ENCODE measurements at places on chromosomes 1 and 21.
A peak's percentile ranks its signal among the peaks of the same experiment; 100 is the strongest.

- no peak for DNase-seq
Observed at GRCh38 chr1:7402548-7402850, 368.6 kb upstream of the VAMP3 start.

DNA sequence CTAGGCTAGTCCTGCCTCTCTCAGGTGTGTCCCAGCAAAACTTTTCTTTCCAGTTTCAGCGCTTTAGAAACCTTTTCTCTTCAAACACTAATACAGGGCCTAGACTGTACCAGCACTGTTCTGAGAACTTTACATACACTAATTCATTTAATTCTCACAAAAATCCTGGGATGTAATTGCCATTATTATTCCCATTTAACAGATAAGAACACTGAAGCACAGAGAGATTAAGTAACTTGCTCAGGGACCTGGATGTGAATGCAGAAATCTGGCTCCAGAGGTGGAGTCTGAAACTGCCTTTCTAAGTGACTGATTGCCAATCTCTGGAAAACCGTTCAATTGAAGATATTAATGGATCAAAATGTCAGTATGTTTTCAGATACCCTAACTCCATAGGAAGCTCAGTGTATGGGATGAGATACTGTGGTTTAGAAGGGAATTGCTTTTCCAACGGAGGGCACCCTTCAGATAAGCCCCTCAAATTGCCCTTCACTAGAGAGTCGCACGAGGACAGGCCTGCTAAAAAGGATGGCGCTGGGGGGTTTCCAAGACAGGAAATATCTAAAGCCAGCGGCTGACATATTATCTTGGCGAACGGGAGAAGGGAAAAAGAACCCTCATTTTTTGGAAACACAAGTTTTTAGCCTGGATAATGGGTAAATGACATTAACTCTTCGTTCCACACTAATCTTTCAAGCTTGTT, 698 bp upstream of the UCK2 start:
- DNase-seq, result no peak

- no peak for DNase-seq
Observed at GRCh38 chr1:53594391-53595180, 135.4 kb downstream of the DMRTB1 start.

- no peak for DNase-seq
Observed at GRCh38 chr1:15691434-15692032, 7.4 kb downstream of the PLEKHM2 start.

GRCh38 chr1:223547316-223548114, 118.0 kb downstream of the CAPN8 start:
- DNase-seq, result no peak

DNA sequence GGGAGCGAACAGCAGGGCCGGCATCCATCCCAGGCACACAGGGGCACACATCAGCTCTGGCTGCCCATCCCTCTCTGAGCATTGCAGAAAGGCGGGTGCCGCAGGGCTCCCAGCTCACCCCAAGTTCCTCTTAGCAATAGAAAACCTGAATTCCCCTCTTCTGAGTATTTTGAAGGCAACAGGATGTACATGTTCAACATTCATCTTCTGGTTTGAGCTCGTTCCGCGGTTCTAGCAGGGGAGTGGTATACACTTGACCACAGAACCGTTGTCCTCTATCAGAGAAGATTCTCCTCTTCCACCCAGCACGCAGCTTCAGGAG, 23.6 kb downstream of the ACTA1 start:
- no peak for DNase-seq

GRCh38 chr1:157994704-157995582, 1.5 kb downstream of the KIRREL1 start:
- no peak for DNase-seq

- DNase-seq, result no peak
Observed at GRCh38 chr1:94856868-94857267, 36.7 kb downstream of the SLC44A3 start.

DNA sequence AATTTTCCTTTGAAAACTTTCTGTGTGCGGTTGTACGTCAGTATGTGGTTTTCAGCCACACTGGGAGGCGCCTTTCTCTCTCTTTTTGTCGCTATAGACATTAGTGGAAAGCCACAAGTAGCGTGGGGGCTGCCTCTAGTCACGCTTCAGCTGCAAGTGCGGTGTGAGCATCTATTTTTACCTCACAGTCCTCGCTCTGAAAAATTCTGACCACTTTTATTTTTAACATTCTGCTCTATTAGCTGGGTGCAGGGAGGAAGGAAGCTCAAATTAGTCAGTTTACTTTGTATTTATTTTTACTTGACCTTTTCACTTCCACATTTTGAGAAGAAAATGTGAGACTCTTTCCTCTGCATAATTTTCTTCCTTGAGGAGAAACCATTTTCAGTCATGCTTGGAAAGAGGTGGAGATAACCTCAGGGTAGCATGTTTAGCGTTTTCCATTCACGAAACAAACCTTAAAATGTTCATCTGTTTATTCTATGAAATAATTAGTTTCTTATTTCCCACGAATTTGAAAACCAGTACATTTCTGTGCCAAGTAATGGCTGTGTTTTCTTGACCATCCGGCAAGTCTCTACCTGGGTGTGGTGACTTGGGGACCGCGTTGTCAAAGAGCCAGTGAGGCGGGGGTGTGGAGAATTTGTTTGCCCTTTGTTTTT, 35.6 kb downstream of the ADARB1 start:
- peak; percentile 44 for DNase-seq

GRCh38 chr1:232300466-232300865, 329.5 kb downstream of the SIPA1L2 start:
- DNase-seq, result no peak

GRCh38 chr1:94799206-94799605, 21.0 kb upstream of the SLC44A3 start:
- no peak for DNase-seq

DNA sequence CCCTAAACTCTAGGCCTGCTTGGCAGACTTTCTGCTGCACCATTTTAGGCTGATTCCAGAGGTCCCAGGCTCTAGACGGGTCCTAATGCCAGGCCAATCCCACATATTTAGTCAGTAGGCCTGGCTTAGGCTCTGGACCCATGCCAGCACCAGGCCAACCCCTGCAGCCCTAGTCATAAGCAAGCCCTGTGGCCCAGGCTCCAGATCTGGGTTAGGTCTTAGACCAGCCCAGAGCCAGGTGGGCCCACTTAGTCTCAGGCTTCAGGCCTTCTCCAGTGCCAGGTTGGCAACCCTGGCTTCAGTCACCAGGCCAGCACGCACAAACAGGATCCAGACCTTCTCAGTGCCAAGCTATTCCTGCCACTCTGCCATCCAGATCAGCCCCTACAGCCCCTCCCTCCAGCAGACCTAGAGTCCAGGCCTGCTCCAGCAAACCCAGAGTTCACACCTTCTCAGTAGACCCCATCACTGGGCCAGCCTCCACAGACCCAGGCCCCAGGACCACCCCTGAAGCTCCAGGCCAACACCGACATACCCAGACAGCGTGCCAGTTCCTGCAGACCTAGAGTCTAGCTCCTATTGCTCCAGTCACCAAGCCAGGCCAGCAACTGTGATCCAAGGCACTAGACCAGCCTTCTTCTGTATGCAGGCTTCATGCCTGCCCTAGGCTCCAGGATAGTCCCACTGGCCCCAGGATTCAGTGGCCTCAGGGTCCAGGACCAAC, 467.6 kb downstream of the RWDD3 start:
- no peak for DNase-seq

DNA sequence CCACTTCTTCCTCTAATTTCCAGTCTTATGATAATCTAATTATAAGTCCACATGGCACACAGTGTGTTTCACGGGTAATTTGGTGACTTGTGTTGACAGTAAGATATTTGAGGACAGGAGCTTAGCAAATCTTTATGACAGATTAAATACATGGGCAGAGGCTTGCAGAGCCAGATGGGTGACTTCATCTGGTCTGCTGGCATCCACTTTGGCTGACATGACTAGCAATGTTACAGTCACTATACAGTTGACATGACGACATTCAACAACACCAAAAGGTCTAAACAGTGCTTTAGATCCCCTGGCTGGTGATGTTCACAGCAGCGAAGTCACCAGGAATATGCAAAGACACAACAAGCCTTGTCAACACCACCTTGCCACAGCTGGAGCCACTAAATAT, 147.2 kb downstream of the ETS2 start:
- no peak for DNase-seq

DNA sequence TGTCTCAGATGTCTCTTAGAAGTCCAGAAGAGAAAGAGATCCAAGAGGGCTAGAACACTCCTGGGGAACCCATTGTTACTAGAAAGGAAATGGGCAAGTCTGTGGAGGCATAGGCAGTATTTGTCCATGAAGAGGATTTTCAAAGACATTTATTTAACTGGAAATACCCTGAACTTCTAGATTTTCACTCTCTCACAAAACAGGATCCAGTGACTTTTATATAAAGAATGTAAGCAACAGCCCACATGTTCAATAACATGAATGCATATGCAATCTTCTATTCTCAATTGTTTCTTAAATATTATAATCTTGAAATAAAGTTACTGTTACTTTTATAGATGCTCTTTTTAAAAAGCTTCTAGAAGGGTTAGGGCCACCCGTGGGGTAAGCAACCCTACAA, 53.4 kb downstream of the TBX15 start:
- no peak for DNase-seq

DNA sequence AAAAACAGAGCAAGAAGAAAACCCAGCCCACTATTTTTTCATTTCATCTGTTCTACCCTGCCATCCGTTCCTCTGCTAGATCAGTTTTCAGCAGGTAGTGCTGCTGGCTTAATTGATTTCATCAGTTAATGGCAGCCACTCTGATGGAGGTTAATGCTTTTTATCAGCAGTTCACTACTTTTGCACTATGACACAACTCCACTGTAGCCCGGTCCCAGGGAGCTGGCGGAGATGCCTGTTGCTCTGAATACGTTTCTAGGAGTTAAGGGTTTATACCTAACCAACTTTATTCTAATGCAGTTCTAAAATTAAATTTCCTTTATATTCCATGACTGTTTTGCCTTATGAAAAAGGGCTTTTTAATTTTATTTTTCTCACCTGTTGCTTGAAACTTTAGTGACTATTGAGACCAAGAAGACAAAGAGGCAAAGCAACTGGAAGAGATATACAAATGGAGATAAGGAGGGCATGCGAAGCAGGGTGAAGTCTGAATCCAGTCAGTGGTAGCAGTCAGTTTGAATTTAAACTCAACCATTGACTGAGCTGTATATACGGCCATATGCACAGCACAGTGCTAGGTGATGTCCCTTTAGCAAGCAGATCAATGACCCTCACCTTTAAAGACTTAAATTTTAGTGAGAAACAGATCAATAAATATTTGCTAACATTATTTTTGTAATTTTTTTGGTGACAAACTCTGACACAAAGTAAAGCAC, 477.9 kb downstream of the LMO4 start:
- DNase-seq, result no peak

- no peak for DNase-seq
Observed at GRCh38 chr21:26280775-26281174, 110.2 kb upstream of the APP start.

DNA sequence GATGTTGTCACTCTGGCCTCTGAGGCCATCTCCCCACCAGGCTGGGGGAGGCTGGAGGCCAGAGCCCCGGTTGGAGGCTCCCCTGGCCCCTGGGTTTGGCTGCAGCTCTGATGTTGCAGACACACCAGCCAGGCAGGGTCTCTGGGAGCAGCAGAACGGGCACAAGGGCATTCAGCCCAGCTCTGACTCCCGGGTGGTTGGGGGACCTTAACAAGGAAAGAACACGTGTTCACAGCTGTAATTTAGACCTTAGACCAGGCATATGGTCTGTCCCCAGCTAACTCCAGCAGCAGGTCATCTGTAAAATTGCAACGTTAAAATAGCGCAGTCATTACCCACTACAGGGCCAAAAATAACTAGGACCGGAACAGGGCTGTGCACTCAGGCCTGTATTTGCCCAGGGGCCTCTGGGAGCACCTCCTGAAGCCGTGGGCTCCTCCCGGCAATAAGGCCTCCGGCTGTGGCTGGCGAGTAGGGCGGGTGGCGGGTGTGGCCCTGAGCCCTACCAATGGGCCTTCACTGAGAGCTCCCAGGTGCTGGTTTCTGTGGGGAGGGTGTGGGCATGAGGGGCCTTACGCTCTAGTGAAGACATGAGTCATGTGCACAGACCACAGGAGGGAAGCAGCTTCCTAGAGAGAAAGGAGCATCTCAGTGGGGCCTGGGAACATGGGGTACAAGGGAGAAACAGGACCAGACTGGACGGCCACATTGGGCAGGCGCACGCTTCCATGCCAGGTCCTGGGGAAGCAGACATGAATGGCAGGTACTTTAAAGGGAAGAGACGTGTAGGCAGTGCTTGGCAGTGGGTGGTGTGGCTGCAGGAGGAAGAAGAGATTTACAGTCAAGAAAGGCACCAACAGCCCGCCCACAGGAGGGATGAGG, 6.1 kb downstream of the LDLRAP1 start:
- DNase-seq, result peak; percentile 69

DNA sequence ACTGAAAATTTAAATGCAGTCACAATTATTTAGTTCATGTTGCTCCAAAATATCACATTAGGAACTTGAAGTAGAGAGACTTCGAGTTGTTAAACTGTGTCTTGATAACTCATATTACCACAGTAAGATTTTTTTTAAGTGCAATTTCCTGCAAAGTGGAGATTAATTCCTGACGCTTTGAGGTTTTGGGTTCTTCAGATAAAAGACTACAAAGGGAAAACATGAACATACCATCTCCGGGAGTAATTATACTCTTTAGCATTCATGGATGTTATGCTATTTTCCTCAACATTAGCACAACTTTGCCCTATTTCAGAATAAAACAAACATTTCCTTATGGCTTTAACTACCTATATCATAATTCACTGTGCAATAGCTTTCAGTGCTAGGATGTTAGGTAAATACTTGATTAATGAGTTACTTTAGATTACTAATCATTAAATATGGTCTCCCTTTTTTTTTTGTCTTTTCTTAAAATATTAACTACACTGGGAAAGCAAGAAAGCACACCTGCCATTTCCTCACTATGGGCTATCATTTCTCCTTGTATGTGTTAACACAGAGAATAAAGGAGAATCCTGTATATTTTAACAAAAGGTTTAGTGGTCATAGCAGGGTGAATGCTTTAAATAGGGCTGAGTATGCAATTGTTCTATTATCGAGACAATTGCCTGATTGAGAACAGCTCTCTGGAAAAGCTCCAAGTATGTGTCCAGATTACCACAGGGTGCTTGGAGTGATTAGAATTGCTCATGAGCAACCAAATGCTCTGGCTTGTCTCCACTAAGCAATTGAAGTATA, 252.5 kb upstream of the C1orf105 start:
- no peak for DNase-seq

Data from CD4-positive, alpha-beta T cell (primary cell).